NB4 (cell line): ENCODE measurements at places on chromosomes 1 and 21.

DNA sequence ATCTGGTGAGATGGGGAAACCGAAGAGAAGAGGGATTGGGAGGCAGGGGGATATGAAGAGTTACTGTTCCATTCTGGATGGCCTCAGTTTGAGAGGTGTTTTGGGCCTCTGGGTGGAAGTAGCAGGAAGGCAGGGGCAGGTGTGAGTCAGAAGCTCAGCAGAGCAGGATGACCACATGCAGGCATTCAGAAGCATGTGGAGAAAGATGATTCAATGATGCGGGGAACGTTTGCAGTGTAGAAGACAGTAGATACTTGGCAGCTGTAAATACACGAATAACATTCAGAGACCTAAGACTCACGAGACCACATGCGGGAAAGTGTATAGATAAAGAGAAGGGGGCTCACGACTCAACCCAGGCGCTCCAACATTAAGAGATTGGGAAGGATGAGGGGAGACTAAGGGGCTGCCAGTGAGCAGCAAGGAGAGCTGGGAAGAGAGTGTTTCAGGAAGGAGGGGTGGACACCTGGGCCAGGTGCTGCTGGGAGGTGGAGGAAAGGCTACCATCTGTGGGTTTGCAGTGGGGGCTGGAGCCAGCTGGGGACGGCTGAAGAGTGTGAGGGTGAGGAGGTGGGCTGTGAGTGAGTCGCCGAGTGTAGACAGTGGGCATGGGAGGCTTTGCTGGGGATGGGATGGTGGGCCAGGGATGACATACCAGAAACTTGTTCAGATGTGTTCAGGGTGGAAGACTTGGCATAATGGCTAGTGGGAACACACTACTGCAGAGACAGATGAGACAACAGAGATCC, 5.8 kb upstream of the EPS8L3 start:
- no peak for DNase-seq

GRCh38 chr1:20551945-20552727, at the start of gene FAM43B:
Gene FAM43B, plus strand, starts transcription at chr1:20552573. Its CDS starts 401 bp downstream, at chr1:20552974.
- no peak for DNase-seq

- DNase-seq: no peak
Measured at GRCh38 chr1:18721041-18721440, 90.4 kb downstream of the PAX7 start.

GRCh38 chr1:247334378-247335133, 2.9 kb upstream of the ZNF496 start:
- no peak for DNase-seq

GRCh38 chr1:222124602-222125001, 382.7 kb upstream of the DUSP10 start:
- no peak for DNase-seq

GRCh38 chr1:27438621-27439061, 46.2 kb downstream of the GPR3 start:
- peak; percentile 34 for DNase-seq

GRCh38 chr21:42459082-42459460, 37.0 kb downstream of the RSPH1 start:
- no peak for DNase-seq

- no peak for DNase-seq
Measured at GRCh38 chr1:31658721-31659120, 14.0 kb upstream of the PEF1 start.

DNA sequence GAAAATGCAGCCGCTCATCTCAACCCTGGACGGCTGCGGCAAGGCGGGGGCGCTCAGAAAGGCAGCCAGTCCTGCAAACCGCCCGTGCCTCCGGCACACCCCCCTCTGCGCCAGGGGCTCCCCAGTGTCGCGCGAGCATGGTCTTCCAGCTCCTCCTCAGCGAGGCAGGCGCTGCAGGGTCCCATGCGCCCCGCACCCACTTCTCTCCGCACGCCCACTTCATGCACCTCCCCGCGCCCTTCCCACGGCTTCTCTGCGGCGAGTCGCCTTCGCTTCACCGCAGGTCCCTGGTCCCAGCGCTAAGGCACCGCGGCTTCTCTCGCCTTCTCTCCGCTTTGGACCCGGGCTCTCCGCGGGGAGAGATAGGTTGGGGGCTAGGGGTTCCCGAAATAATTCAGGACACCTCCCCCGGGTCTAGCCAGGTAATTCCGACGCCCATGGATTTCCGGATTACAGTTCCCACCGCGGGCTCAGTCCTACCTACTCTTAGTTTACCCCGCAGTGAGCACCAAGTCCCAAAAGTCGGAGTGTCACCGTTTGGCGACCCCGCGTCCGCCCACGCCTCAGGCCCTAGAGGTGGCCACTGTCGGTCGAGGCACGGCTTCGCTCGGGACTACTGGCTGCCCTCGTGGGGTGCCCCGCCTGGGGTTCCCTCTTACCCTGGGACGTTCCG, 67.5 kb downstream of the SYT2 start:
- no peak for DNase-seq

GRCh38 chr1:7010534-7011200, 225.4 kb downstream of the CAMTA1 start:
- no peak for DNase-seq

DNA sequence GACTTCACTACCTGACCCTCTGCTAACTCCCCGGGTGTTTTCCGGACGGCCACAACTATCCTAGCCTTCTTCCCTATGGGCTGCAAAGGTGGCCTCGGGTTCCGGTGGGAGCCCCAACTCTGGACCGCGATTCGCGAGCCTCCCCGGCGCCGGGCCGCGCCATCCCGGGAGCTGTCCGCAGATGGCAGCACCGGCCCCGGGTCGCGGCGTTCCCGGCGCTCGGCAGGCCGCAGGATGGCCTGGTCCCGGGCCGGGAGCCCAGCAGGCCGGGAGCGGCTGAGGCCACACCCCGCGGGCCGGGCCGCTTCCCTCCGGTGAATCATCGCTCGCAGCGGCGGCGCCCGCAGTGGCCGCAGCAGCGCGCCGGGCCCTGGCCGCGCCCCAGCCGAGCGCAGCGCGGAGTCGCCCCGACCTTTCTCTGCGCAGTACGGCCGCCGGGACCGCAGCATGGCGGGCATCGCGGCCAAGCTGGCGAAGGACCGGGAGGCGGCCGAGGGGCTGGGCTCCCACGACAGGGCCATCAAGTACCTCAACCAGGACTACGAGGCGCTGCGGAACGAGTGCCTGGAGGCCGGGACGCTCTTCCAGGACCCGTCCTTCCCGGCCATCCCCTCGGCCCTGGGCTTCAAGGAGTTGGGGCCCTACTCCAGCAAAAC, at the start of gene CAPN2:
Gene CAPN2 (plus strand): TSS at position 346 of the 656 bp plus-strand sequence. CDS start 102 bp downstream, at position 448.
- DNase-seq: peak; percentile 85

GRCh38 chr21:36725793-36726386, 27.0 kb downstream of the SIM2 start:
- no peak for DNase-seq

- DNase-seq: peak; percentile 73
Measured at GRCh38 chr1:152013664-152014237, 20.1 kb upstream of the S100A10 start.

DNA sequence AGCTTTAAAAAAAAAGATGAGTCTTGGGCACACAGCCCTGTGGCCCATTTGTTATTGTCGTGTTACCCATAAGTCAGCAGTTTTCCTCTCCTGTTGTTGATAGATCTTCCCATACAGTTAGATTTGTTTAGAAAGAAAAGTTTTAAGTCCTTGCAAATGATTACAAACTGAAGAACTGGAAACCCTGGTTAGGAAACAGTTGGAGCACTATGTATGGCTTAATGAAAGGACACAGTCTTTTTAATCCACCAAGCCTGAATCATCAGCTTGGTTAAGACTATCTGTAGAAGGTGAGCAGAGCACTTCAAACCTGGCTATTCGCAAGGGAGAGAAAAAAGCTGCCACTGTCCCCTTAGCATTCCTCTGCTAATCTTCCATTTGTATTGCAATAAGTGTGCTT, 241.0 kb downstream of the DISC1 start:
- DNase-seq: no peak

- no peak for DNase-seq
Measured at GRCh38 chr1:156001662-156002171, 19.0 kb downstream of the SSR2 start.

DNA sequence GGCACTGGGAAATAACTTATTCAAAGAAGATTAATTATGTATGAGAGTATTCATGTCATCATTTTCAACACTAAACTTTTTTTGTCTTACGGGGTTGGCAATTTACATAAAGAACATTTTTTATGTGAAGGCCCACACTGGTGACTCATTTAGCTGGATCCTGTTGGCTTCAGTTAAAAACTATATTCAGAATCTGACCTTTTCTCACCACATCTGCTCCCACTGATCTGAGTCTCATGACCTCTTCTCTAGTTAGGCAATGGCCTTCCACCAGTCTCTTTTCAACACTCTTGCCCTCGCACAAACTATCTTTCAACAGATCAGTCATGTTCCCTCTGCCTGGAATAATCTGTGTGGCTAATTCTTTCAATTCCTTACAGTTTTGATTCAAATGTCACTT, 53.4 kb downstream of the TMPRSS15 start:
- no peak for DNase-seq

- no peak for DNase-seq
Measured at GRCh38 chr1:53987880-53988279, 30.1 kb downstream of the LDLRAD1 start.

GRCh38 chr1:94827434-94827833, 7.3 kb downstream of the SLC44A3 start:
- no peak for DNase-seq

- no peak for DNase-seq
Measured at GRCh38 chr1:151841141-151841540, 1.5 kb upstream of the C2CD4D start.

- no peak for DNase-seq
Measured at GRCh38 chr1:28296401-28297261, 32.2 kb upstream of the MED18 start.

DNA sequence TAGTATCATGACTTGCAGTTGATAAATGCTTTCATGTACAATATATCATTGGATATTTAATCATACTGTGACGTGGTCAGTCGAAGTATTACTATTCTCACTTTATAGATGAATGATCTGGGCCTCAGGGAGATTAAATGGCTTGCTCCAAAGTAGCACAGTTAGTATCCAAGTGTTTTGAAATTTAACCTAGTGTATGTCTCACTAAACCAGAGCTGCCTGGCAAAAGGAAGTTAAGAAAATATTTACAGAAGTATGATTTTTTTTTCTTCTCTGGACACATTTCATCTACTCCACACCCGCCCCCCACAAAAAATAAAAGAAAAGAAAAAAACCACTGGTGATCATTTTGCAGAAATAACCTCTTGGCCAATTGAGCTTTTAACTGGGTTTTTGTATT, 71.9 kb upstream of the CXADR start:
- no peak for DNase-seq

DNA sequence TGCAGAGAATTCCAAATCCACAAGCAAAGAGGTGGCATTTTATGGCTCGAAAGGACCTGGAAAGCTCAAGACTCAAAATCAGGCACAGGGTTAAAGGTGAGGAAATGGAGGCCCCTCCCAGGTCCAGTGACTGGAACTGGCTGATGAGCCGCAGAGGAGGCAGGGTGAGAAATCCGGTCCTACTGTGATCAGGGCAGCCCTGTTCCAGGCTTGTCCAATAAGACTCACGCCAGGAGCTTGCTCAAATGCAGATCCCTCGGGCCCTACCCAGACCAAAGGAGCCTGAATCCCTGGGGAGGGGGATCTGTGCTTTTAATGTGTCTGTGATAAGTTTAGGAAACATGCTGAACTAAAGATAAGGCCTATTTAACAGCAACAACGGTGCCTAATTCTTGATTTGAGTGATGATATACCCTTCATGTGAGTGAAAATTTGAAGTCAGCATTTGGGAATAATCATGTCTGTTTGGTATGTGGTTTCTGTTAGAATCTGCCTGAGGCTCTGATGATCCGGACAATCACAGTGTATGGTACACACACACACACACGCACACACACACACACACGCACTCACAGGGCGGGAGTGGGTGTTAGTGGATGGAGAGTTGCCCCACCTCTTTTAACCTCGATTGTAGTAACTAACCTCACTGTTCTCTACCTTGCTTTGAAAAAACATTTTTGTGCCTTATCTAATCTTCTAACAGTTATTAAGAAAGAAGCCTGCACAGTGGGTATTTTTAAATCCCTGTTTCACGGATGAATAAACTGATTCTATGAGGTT, 54.1 kb upstream of the LYST start:
- no peak for DNase-seq

DNA sequence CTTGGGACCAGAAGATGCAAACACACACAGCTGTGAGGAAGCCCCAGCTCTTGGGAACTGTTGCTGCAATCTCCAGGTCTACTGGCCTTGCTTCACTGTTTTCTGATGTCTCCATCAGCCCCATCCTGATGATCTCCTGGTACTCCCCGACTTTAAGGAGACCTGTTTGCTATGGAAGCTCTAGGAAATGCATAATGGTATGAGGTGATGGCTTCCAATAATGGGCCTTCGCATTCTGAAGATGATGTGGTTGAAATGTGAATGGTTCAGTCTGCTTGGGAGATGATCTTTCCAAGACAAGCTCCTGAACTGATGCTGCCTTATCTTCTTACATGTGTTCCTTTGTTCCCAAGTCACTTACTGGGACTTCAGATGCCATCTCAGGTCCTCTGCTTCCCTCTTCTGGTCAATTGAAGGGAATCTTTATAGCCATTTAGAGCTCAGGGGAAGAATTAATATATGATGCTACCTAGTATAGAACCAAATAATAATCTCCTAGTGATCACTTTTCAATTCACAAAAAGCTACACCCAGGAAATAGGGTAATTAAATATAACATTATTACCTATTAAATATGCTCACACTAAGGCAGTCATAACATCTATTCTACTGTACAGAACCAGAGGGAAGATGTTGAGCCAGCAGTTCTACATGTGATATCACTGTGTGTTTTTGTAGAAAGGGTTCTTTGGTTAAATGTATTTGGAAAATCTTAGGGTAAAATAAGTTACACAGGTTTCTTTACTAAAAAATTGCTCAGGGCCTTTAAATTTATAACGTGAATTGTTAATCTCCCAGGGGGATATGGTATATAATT, 73.9 kb upstream of the VTCN1 start:
- DNase-seq: peak; percentile 65

- peak; percentile 96 for DNase-seq
Measured at GRCh38 chr1:244254467-244254866, 197.2 kb downstream of the ADSS2 start.

DNA sequence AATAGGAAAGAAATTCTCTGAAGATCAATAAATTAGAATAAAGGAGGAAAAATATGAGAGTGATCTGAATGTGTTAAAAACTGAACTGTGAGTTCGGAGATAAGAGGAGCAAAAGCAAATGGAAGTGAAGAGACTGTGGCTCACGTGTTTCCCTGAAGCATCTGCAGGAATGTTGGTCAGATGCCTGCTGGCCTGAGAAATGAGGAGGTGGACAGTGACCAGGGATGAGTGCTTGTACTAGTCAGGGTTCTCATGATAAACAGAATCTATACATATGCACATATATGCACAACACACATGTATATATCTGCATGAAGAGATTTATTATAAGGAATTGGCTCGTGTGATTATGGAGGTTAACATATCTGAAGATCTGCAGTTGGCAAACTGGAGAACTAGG, 103.4 kb upstream of the TIAM1 start:
- DNase-seq: no peak

GRCh38 chr21:36663033-36663855, 35.7 kb upstream of the SIM2 start:
- DNase-seq: no peak

DNA sequence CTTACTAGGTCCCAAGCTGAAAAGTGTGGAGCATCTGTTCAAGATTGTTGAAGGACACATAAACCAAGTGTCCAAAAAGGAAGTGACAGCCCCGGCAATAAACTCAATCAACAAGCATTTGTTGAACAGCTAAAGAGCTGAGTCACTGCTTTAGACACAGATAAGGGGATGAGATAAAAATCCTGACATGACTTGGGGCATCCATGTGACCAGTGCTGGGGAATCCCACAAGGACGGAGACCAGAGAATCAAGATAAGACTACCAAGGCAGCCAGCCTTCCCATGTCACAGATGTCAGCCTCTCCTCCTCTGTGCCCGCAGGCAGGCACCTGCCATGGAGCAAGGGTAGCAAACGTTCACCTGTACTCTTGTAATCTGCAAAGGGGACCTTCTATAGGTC, 118.6 kb upstream of the KAZN start:
- no peak for DNase-seq
